ENCODE measurements at places on chromosomes 2 and 18.

- DNase-seq = no peak
Observed at GRCh38 chr2:207790898-207791297, 21.2 kb upstream of the FZD5 start.

DNA sequence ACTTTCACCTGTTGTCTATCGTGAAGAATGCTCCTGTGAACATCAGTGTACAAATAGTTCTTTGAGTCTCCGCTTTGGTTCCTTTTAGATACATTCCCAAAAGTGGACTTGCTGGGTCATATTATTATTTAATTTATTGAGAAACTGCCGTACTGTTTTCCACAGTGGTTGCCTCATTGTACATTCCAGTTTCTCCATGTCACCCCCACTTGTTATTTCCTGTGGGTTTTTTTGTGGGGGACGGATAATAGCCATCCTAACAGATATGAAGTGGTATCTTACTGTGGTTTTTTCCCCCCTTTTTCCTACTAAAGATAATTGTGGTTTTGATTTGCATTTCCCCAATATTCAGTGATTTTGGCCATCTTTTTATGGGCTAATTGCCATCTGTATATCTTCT, 53.8 kb downstream of the SMCHD1 start:
- DNase-seq = no peak

DNA sequence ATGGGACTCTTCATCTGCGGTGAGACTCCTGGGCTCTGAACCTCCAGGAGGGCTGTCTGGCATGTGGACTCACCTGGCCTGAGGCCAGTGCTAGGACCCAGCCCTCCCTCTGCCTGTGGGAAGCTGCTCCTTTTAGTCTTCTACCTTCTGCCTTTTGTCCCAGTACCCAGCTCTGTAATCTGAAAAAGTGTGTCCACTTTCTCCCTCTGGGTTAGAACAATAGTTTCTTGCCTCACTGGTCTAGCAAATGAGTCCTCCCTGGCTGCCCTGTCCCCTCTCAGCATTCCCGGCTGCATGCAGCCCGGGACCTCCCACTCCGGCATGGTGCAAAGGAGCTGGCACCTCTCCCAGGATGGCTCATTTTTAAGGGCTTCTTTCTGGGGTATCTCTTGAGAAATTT, 25.9 kb downstream of the GKN2 start:
- no peak for DNase-seq

DNA sequence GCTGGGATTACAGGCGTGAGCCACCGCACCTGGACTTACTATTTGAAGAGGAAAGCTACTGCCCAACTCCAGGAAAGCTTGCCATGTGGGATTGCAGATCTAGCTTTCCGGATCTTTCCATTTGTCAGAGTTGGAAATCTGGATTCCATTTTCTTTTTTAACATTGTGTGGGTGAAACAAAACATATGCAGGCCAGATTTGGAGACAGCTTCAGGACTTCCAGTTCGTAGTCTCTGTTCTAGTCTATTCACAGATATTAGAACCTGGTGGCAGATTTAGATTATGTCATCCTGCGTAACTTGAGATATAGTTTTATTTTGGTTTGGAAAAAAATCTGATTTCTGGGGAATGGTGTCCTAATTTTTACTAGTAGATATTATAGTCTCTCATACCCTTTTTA, 70.5 kb downstream of the ZNF236 start:
- no peak for DNase-seq

- DNase-seq = no peak
Observed at GRCh38 chr2:59734743-59735142, 818.7 kb downstream of the BCL11A start.

GRCh38 chr2:163812926-163813520, 77.2 kb upstream of the FIGN start:
- no peak for DNase-seq

DNA sequence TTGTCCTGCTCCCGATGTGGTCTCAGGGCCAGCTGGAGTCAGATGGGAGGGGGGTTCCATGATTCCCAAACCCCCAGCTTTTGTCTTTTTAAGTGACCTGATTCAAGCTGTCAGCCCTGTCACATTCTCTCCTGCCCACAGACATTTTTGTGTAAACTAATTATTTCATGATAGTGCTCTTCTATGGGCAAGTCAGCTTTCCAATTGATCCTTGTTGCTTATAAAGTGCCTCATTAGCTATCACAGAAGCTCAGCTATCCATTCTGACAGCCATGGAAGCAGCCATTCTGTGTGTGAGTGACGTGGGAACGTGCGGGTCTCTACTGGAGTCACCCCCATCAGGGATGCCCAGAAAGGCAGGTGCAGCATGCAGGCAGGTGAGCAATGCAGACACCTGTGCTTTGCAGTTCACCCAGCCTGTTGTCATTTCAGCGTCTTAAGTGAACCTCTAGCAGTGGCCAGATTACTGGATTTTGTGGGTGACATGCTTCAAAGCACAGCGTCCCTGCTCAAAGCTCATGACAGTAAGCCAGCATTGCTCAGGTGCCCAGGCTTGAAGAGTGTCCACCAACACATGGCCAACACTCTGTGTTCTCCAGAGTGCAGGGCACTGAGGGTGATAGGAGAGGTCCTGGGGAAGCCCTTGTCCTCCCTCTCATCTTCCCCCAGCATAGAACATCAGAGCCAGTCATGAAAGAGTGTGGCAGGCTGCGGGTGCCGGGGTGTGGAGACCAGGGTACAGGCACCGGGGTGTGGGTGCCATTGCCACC, 162.1 kb upstream of the SH3BP4 start:
- DNase-seq = no peak

DNA sequence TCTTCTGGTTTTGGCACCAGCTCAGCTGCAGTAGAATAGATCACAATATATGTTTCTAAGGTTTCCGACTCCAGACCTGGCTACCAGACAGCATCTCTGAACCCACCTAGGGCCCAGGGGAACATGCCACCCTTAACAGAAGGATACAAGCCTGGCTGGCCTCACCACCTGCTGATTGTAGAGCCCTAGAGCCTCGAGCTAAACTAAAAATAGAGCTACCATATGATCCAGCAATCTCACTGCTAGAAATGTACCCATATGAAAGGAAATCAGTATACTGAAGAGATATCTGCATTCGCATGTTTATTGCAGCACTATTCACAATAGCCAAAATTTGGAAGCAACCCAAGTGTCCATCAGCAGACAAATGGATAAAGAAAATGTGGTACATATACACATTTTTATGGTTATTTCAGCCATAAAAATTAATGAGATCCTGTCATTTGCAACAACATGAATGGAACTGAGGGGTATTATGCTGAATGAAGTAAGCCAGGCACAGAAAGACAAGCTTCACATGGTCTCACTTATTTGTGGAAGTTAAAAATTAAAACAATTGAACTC, 242.4 kb upstream of the SLC39A10 start:
- DNase-seq = no peak

- DNase-seq = peak; percentile 47
Observed at GRCh38 chr2:233059797-233060500, at the start of gene INPP5D. Gene INPP5D, plus strand, starts transcription at chr2:233060342. Its CDS starts 137 bp downstream, at chr2:233060479.

GRCh38 chr2:98558852-98559530, 49.3 kb downstream of the COA5 start:
- no peak for DNase-seq

- no peak for DNase-seq
Observed at GRCh38 chr2:74819702-74820101, 14.2 kb upstream of the HK2 start.

DNA sequence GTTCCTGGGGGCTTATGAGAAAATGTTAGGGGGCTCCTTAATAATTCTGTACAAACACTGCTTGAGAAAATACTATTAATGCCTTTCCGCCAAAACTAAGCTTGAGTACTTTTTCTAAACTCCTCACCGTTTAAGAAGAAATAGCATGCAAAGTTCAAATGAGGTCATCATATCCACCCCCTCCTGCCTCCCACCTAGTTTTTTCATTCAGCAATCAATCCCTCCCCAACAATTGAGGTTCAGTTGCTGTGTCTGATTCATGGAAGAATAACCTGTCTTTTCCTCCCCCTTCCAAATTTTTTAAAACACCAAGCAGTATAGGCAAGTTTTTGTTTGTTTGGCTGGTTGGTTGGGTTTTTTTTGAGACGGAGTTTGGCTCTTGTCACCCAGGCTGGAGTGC, 24.4 kb upstream of the RMP24 start:
- no peak for DNase-seq

DNA sequence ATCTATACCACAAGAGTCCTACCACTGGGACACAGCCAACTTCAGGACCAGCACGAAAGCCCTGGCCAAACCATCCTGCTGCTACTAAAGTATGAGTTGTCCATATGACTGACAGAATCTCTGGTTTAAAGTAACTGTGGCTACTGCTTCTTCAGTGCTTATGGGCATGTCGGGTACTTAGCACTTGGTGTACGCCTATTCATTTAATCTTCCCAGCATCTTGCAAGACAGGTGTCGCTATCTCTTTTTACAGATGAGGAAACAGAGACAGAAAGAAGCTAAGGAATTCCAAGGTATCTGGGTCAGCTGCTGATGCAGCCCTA, 203.4 kb upstream of the ID2 start:
- DNase-seq = no peak

DNA sequence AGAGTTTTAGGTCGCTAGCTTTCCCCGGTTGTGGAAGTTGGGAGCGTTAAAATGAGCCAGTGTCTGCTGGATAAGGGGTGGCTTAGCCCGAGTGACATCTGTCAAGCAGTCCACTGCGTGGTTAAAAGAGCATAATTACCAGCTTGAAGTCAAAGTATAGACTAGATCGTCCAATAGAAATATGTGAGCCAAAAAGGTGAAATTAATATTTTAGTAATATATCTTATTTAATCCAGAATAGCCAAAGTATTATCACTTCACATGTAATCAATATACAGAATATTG, 654 bp downstream of the COMMD1 start:
- no peak for DNase-seq

DNA sequence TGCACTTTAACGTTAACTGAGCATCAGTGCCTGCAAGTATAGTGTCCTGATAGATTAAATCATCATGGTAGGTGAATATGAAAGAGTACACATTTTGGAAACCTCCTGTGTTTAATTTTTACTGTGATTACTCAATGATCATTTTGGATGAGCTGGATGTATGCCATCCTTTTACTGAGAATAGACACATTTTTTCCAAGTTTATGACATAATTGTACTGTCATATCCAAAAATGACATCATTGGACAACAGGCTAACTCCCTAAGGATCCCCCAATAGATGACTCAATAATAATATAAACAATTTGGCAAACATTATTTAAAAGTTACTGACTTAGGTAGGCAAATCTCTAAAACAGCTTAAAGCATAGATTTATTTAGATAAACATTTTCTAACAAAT, 410.8 kb upstream of the REG3G start:
- DNase-seq = no peak

GRCh38 chr2:213669657-213670056, 385.4 kb downstream of the SPAG16 start:
- no peak for DNase-seq

- DNase-seq = no peak
Observed at GRCh38 chr2:109736177-109736827, 57.8 kb upstream of the RGPD5 start.

GRCh38 chr2:108215794-108216211, 24.0 kb upstream of the SULT1C3 start:
- DNase-seq = no peak

- DNase-seq = no peak
Observed at GRCh38 chr2:50612306-50612705, 419.6 kb downstream of the NRXN1 start.

- DNase-seq = no peak
Observed at GRCh38 chr2:145007093-145007959, 487.4 kb upstream of the ZEB2 start.

GRCh38 chr2:241859436-241860183, 916 bp upstream of the PDCD1 start:
- DNase-seq = peak; percentile 41

DNA sequence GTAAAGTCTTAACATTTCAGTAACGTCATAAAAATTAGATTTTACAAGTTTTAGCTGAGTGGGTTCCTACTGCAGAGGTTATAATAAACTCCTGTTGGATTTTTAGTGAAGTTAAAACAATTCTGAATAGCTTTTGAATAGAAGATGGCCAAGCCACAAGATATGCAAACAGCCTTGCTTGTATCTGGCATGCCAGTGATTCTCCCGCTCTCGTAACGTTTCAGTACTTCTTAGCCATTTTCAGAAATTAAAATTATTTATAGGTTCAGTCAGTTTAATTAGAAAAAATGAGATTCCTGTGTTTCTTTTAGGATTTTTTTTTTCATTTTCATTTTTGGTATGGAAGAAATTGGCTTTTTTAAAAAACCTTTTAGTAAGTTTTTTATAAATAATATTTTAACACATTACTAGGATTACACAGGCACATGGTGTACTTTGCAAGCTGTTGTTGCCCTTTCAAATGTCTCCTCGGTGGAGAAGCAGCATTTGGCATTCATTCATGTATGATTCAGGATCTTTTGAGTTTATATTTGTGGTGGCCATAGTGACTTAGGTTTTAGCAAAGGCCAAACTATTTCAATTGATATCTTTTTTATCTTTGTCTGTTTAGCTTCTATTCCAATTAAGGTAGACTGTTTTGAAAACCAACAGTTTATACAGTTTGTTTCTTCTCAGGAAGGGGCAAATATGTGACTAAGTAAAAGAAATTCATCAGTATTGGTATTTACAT, 30.6 kb upstream of the RND3 start:
- DNase-seq = no peak

GRCh38 chr2:23420840-23421476, 36.0 kb downstream of the KLHL29 start:
- no peak for DNase-seq

DNA sequence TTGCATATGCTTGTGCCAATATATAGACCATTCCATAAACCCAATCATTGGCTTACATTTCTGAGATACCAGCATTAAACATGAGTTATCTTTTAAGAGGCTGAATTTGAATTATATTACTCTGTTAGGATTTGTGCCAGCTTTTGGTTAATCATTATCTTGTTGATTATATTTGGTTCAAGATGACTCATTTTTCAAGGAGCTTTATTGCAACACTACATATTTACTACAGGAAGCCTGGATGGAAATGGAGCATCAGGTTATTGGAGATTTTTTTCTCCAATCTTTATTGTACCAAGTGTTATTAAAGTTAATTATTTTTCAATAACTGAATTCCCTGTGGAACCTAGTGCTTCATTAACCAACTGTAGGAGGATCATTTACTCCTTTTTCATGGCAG, 26.4 kb downstream of the EML4 start:
- DNase-seq = no peak

DNA sequence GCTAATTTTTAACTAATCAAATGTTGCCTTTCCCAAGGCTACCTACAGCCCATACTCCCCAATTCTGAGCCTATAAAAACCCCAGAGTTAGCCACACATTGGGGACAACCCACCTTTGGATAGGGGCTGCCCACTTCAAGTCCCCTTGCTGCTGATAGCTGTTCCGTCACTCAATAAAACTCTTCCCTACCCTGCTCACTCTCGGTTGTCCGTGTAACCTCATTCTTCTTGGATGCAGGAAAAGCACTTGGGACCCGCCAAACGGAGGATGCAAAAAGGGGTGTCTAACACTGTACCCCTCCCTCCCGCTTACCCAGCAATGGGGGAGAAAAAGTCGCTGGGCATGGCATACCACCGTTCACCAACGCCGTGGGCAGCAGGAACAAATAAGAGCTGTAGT, 12.2 kb downstream of the IWS1 start:
- DNase-seq = no peak
